ENCODE measurements at places on chromosomes 4 and X. TPM values are rescaled to one million over a fixed set of nuclear protein-coding genes. Genes with fewer than 3 reads are reported as not detected.

- no peak overlapping the region for H3K4me3 ChIP-seq
- DNase-seq: no peak
- no peaks in the 10 kb centered on the region for H3K4me1 ChIP-seq
- H3K36me3 ChIP-seq: no peaks in the 10 kb centered on the region
Observed at GRCh38 chr4:188206783-188207182, 67.5 kb downstream of the TRIML1 start.

GRCh38 chrX:107565015-107565414, 63.3 kb upstream of the PRPS1 start:
- no peaks in the 10 kb centered on the region for H3K27me3 ChIP-seq
- H3K36me3 ChIP-seq: no peaks in the 10 kb centered on the region
- H3K27ac ChIP-seq: no peak overlapping the region
- no peak overlapping the region for H3K4me3 ChIP-seq
- H3K4me1 ChIP-seq: no peaks in the 10 kb centered on the region

SERPINA7 gene
- total RNA-seq: 0.16 TPM

- no peak for DNase-seq
- no peaks in the 10 kb centered on the region for H3K36me3 ChIP-seq
- H3K4me3 ChIP-seq: no peak overlapping the region
Observed at GRCh38 chr4:85475631-85476233, 782 bp downstream of the ARHGAP24 start.

C4orf50 gene
- 0.28 TPM for total RNA-seq

GABRB1 gene
- total RNA-seq: not detected

NEIL3 gene
- total RNA-seq: 0.68 TPM

ARHGEF38 gene
- not detected for total RNA-seq
